ENCODE measurements at places on chromosomes 2 and 18.

- DNase-seq: no peak
Observed at GRCh38 chr2:167581961-167582574, 665.3 kb downstream of the STK39 start.

DNA sequence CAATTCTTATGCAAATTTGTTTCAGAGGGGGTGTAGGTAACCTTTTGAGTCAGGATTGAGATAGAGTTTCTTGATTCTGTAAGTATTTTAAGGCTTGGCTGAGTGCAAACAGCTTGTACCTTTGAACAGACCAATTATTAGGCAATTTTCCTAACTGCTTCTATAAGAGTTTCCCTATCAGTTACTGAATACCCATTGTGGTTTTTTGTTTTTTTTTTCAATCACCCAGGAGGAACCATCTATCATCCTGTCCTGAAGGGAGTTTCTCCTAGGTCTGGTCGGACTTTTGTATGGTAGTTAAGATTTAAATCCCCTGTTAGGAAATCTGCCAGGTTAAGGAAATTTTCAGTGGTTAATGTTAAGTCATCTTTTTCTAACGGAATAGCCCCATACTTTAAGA lies 319.4 kb upstream of the SLC39A10 start:
- DNase-seq: no peak

- no peak for DNase-seq
Observed at GRCh38 chr2:21694079-21694878, 570.5 kb downstream of the TDRD15 start.

DNA sequence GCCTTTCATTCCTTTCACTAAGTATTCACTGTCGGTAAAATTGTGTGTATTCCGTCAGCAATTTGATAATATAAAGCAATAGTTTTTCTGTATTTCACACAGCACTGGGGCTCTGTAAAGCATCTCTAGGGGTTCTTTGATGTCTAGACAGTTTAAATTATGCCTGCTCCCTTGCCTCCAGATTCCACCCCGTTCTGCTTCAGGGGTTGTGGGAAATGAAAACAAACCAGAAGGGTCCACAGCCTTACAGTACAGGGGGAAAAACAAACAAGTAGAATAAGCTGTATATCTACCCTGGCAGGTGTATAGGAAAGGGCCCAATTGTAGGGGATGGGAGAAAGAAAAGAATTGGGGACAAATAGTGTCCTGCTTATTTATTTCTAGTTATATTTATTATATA lies 63.1 kb downstream of the ASXL3 start:
- no peak for DNase-seq

GRCh38 chr18:27871726-27872125 lies 305.2 kb downstream of the CDH2 start:
- no peak for DNase-seq

- DNase-seq: no peak
Observed at GRCh38 chr2:85873679-85874078, 15.1 kb downstream of the ST3GAL5 start.

DNA sequence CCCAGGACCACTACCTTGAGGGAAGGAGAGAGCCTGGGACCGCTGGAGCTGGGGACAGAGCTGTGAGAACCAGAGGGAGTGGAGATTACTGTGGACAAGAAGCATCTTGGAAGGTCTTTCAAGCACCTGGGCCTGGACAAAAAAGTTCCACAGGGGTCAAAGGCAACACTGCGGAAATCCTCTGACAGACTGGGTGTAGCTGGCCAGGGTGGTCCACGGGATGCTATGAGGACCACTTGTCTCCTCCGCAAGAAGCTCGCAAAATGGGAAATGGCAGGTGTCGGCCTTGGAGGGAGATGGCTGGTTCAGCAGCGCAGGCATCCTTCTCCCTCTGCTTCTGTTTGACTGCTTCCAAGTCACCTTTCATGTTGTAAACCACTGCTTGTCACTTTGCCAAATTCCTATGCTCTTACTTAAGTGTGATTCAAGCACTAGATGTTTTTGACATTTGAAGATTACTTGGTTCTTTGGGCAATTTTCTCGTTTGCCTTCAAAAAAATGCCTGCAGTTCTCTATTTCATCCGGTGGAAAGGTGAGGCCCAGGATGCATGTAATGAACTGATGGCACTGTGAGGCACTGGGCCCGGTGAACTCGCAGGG lies 27.7 kb downstream of the KLHL29 start:
- no peak for DNase-seq

DNA sequence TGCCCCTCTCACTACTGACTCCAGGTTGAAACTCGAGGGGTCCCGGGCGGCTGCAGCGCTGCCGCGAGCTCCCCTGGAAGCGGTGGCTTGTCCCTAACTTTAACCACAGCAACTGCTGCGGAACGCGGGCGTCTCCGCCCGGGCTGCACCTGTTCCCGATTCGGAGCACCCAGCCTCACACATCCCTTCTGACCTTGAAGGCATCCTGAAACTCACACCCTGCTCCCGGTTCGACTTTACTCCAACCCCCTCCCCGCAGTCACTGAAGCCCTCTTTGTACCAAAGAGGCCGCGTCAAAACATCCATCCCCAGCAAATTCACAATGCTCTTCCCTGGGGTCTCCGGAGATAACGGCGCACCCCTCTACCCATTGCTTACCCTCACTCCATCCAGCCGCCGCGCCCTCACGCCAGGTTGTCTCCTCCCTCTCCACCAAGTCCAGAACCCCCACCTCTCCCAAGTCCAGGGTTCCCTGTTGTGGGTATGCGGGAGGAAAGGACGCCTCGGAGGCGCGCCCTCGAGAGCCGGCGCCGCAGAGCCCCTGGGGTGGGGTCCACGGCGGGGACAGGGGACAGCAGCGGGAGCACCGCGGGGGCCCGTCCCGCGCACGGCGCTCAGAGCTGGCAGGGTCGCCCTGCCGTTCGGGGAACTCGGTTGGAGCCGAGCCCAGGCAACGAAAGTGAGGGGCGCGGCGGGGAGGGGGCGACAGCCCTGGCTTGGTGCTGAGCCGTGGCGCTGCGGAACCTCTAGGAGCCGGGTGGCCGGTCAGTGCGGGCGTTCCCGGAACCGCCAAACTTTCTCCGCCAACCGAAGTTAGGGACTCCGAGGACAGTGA lies 934 bp downstream of the MYO5B start:
- DNase-seq: no peak

- no peak for DNase-seq
Observed at GRCh38 chr2:188235364-188235763, 56.3 kb upstream of the GULP1 start.

DNA sequence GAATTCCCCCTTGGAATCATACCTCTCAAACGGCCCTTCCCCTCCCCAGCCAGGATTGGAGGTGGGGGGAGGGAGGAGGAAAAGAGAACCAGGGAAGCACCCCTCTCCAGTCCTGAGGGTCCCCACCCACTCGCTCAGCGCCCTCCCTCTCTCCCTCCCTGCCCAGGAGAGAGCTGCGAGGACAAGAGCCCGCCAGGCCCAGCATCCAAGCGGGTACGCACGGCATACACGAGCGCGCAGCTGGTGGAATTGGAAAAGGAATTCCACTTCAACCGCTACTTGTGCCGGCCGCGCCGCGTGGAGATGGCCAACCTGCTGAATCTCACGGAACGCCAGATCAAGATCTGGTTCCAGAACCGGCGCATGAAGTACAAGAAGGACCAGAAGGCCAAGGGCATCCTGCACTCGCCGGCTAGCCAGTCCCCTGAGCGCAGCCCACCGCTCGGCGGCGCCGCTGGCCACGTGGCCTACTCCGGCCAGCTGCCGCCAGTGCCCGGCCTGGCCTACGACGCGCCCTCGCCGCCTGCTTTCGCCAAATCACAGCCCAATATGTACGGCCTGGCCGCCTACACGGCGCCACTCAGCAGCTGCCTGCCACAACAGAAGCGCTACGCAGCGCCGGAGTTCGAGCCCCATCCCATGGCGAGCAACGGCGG lies 14.4 kb downstream of the HOXD3 start:
- no peak for DNase-seq

GRCh38 chr2:228541789-228542188 lies 360.3 kb upstream of the SPHKAP start:
- DNase-seq: no peak

DNA sequence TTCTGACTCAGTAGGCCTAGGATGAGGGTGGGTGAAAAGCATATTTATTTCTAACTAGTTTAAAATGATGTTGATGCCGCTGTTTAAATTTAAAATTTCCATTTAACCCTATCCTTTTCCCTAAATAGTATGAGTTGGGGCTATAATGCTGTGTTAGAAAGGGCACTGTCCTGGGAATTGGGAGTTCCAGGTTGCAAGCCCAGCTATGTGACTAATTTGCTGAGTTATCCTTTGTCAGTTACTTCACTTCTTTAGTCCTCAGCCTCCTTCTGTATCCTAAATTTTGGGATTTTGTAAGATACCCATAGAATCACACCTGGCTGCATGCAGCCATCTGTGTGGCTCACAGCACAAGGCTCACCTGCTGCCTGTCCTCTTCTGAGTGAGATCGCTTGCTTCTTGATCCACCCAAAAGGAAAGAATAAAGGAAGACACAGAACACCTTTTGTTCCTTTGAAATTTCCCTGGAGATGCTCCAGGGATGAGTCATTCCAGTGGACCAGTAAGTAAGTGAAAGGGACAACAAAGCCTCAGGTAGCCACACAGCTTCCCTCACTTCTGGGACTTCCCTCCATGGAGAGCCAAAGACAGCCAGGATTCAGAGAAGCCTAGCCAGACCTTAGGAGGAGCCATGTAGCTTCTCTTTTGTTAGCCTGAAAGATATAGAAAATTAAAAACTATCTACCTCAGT lies 97.2 kb downstream of the DTNA start:
- DNase-seq: no peak

DNA sequence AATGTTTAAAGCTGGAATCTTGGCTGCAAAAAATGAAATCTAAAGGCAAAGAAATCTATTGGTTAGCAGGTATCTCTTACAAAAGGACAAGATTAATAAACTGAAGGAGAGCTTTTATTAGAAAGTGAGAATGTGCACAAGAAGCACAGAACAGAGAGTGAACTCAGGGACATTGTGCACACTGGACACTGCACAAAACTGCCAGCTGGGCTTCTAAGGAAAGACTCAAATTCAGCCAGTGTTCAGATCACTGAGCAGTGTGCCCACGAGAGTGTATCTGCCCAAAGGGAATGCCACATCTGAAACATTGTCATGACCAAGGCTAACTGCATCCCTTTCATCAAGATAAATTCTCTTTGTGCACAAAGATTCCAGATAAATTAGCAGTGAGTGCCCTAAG lies 129.7 kb upstream of the KCNH7 start:
- no peak for DNase-seq

GRCh38 chr18:34529358-34530335 lies 180.5 kb upstream of the DTNA start:
- DNase-seq: no peak

GRCh38 chr2:31384771-31385276 lies 29.7 kb downstream of the XDH start:
- no peak for DNase-seq

GRCh38 chr2:215379039-215379438 lies 56.8 kb downstream of the FN1 start:
- DNase-seq: no peak

GRCh38 chr18:68944826-68945225 lies 146.9 kb downstream of the CCDC102B start:
- DNase-seq: no peak

DNA sequence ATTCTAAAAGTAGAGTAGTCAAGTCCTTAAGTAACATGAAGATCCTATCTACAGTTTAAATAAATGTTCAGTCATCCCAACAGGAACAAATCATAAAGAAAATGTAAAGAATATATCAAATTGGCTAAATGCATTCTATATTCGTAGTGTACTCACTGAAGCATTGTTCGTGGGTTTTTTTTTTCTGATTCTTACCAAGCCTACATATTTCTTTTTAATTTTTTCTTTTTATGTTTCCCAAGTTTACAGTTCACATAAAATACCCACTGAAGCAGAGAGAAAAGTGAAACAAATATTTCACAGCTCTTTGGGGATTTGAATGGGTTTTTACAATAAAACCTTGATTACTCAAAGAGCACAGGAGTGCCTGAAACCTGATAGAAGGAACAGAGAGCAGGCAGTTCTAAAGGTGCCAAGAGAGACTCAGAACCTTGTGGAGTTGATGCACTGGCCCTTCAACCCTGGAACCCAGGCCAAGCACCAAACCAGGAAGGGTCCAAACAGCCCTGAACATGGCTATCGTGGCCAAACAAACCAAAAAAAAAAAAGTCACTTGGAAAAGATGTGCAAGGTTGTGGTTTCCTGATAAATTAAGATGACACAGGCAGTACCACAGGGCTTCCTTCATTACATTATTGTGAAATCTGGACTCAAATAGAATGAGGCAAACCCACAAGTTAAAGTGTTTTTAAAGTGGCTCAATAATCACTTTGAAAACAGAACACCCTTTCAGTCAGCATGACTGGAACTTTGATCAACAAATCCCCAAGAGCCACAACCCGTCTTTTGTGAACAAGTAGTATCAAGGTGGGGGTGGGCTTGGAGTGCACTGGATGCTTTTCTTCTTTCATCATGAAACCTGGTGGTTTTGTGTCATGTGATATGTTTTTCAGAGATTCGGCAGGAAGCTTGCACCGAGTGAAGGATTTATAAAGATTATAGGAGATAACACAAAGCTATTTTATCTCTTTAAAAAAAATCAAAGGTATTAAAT lies 245.0 kb upstream of the FN1 start:
- no peak for DNase-seq

GRCh38 chr2:172484253-172484652 lies 56.9 kb downstream of the ITGA6 start:
- no peak for DNase-seq

- no peak for DNase-seq
Observed at GRCh38 chr2:238852206-238852869, 4.5 kb downstream of the TWIST2 start.

DNA sequence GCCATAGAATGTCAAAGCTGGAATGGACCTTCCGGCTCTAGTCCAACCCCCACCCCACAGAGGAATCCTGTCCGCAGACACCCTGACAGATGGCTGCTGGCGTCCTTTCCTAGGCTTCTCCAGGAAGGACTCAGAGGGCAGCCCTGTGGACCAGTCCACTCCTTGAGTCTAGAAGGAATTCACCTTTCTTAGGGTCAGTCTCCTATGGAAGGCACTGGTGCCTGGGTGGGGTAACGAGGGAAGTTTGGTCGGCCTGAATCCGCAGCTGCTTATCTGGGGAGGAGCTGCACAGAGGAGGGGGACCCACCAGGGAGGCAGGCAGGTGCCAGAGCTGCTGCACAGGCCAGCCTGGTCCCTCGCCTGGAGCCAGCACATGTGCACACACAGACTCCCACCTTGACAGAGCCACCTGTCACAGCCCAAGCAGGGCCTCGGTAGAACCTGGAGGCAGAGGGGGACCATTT lies 2.5 kb downstream of the DNMT3A start:
- DNase-seq: no peak

Measured in stimulated activated CD4-positive, alpha-beta T cell treated with anti-CD3 and anti-CD28 coated beads, Interleukin-1b, Interleukin-23, amount 100 ng/mL, for 4 hours (primary cell).